ENCODE measurements at places on chromosomes 4 and X.

DNA sequence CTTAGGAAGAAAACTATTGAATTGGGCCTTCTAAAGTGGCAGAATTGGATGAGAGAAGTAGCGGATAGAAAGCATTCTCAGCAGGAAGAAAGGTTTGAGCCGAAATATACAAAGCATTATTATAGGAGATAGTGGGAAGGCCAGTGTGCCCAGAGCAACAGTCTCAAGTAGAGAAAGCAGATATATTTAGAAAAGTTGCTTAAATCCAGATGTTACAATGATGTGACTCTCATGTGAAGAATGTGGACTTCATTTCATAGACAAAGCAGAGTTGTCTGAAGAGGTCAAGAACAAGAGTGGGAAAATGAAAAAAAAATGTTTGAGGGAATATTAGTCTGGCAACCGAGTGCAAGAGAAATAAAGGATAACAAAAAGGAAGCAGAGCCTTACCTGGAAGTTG, 66.9 kb downstream of the SYNPO2 start:
- DNase-seq, result no peak

DNA sequence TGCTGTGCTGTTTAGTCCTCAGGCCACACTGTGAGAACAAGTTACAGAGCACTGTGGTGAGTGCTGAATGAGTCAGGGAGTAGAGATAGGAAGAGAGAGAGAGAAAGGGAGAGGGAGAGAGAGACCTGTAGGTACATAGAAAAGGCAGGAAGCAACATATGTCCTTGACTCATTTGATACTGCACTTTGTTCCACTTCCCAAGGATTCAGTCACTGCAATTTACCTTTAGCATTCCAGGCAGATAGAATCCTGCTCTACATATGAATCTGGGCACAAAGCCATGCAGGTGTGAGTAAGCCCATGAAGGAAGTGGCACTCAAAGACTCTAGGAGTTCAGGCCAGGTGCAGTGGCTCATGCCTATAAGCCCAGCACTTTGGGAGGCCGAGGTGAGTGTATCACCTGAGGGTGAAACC, 1.0 kb upstream of the DAPP1 start:
- no peak for DNase-seq

DNA sequence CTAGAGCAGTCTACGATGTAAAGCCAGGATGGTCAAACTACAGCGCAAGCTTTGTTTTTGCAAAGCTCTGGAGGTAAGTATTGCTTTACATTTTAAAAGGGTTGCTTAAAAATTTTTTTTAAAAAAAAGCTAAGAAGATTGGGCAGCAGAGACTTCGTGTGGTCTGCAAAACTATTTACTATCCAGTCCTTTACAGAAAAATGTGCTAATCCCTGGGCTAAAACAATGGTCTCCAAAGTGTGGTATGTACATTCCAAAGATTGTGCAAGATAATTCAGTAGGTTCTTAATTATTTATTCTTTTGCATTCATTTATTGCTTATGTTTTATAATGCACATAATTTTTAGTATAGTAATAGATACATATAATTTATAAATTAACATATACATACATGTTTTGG, 113.2 kb downstream of the MFAP3L start:
- no peak for DNase-seq

DNA sequence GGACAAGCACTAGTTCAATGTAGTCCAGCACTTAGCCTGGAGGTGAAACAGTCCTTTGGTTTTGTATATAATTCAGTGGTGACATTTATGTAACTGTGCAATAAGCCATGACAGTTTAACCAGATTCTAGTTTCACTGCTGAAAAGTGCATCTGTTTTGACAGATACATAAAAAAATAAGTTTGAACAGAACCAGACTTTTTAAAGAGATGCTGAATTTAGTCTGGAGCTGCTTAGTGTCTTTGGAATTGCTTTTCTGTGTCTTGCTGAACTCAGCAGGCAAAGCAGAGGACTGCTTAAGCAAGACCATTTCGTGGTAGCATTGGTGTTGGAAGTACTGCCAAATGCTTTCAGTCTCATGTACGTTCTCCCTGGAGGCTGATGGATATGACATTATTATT, 393.5 kb downstream of the MAPK10 start:
- DNase-seq, result no peak

GRCh38 chr4:14059006-14059405, 431.5 kb upstream of the BOD1L1 start:
- no peak for DNase-seq

- peak; percentile 77 for DNase-seq
These were observed 108.3 kb upstream of the CAMK2D start for GRCh38 chr4:113869743-113870375.

DNA sequence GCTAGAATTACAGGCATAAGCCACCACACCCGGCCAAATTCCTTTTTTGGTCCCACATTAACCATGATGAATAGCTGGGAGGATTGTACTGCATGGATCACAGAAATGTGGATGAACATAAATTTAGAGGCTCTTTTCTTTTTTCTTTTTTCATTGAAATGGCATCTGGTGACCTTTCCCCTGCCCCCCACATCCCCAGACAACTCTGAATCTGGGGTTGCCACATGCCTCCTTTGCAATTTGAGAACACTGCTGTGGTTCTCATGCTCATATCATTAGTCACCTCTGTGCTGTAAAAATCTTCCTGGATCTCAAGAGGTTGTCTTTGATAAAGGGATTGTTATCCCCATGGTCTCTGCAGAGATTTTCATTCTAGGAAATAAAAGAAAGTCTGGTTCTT, 22.8 kb upstream of the FMR1NB start:
- DNase-seq, result no peak

- no peak for DNase-seq
These were observed 368.8 kb downstream of the STPG2 start for GRCh38 chr4:97774347-97774989.

GRCh38 chrX:136674270-136674985, 26.5 kb downstream of the CD40LG start:
- no peak for DNase-seq

- DNase-seq, result no peak
These were observed 322.2 kb downstream of the GPAT3 start for GRCh38 chr4:83858131-83858530.

DNA sequence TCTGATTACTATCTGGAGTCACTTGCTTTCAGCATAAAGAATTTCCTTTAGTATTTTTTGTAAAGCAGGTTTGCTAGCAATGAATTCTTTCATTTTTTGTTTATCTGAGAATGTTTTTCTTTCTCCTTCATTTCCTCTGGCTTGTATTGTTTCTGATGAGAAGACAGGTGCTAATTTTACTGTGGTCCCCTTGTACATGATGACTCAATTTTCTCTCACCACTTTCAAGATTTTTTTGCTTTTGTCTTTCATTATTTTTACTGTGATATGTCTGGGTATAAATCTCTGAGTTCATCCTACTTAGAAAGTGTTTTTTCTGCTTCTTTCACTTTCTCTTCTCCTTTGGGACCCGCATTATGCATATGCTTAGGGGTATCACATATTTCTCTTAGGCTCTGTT, 62.6 kb downstream of the PKD2 start:
- no peak for DNase-seq

DNA sequence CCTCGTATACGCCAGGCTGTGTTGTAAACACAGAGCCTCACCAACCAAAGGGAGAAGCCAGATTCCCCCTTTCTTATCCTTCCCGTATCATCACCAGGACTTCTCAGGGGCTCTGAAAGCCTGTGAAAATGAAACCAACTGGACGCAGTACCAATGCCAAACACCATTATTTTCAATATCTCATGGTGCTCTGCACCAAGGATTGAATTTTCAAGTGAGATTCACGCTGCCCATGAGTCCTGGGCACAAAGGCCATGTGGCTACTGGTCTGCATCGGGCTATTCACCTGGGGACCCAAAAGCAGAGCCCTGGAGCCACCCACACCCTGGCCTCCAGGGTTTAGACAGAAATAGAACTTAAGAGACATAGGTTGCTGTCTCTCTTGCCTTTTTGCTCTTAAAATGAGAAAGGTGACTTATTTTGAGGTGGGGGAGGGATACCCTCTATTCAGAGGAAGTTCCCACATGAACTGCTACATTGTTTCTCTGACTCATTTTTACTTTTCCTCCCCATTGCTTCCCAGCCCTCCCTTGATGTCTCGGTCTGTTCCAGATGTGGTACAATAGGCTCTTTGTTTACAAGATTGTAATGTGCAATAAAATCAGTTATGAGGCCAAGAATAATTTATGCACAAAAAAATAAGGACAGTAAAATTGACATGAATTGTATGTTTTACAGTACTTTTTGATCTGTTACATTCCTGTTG, 55.4 kb downstream of the MAML3 start:
- no peak for DNase-seq

DNA sequence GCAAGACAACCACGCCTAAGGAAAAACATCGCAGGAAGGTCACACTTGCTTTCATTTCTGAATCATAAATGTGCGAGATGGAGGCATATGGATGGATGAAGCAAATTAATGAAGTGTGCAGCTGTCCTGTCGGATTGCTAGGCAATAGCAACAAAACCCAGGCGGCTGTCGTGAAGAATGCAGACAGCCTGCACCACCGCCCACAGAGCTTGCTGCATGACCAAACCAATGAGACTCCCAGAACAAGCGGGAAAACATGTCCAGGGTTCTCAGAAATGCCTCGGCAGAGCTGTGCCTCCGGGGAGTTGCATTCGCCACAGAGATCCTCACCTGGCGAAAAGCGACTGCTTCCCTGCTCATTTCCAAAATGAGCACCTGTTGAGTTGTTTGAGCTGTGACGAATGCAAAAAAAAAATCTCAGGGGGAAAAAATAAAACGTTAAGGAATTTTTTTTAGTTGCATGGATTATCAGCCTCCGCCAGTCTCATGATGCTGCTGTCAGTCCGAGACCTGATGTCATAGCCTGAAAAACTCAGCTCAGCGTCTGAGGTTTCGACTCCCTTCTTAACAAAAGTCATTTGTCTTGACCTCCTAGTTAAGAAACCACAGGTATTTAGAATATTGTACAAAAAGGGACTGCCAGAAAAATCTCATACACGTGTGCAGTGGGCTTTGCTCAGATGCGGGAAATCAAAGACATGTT, 155.5 kb upstream of the MXRA5 start:
- DNase-seq, result no peak

DNA sequence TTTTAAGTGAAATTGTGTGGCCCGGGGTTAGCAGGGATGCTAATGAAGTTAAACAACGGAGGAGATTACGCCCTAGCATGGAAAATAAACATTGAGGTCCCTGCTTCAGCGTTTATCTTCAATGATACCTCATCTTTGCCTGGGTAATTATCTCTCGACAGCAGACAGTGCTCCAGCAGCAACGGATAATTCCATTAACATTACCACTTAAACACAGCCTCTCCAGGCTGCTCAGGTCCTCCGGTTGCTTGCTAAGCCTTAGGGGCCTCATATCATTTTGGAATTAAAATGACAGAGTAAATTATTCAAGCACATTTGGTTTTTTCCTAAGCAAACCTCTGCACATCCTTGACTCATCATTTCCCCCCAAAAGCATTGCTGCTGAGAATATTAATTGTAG, 281.5 kb upstream of the KLF3 start:
- DNase-seq, result no peak

DNA sequence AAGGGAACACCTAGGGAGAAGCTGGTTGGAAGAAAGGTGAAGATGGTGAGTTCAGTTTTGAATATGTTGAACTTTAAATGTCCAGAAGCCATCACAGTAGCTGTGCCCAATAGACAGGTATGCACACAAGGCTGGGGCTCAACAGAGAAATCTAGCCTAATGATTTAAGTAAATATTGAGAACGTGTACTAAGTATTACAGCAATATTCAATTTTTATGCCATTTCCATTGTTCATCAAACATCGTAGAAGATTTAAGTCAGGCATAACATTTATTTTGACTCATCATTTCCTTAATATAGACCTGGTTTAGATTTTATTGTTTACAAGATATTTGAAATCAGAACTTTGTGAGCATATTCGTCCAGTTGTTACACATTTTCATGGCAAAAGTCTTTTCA, 116.4 kb downstream of the HPGD start:
- no peak for DNase-seq

DNA sequence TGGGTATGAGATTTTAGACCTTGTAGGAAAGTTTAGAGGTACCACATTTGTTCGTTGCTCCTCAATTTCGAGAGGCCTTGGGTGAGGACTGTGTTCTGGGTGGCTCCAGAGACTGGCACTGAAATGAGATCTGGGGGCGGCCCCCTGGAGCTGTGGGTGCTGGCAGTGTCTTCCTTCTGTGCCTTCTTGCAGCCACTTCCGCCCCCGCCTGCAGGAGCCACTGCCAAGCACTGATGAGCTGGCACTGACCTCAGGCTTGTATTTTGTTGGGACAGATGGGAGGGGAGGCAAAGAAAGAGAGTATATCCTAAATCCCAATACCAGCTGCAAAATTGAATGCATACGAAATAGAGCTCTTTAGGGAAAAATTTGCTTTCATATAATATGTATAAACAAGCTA, 64.5 kb upstream of the CLDN34 start:
- DNase-seq, result no peak

DNA sequence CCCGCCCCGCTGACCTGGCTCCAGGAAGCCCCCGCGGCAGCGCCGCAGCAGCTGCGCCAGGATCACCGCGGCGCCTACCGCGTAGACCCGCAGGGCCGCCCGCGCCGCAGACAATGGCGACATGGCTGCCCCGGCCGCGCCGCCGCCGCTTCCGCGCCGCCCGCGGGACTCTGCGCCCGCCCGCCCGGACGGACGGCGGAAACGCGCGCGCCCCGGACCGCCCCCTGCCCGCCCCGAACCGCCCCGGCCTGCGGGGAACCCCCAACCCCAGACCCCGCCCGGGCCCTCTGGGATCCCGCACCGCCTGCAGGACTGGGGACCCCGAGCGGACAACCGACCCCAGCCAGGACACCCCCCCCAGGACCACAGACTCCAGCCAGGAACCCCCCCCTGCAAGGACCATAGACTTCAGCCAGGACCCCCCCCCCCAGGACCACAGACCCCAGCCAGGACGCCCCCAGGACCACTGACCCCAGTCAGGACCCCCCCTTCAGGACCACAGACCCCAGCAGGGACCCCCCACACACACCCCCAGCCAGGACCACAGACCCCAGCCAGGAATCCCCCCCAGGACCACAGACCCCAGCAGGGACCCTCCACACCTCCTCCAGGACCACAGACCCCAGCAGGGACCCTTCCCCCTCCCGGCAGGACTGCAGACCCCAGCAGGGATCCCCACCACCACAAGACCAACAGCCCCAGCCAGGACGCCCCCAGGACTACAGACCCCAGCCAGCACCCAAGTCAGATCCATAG, at the start of the genes DHRSX and ZBED1:
Gene DHRSX, minus strand, starts transcription at position 174 of the 756 bp plus-strand sequence. Its CDS starts 51 bp downstream, at position 123.
Gene ZBED1, minus strand, starts transcription at position 174 of the 756 bp plus-strand sequence. CDS start 10,257 bp downstream, outside the sequence.
- DNase-seq, result peak; percentile 80

GRCh38 chr4:37225778-37226177, 18.8 kb upstream of the NWD2 start:
- DNase-seq, result no peak

- DNase-seq, result peak; percentile 70
These were observed at the start of gene PRSS48 for GRCh38 chr4:151276787-151277562. TSS of gene PRSS48 (plus strand) at chr4:151277161. CDS start at chr4:151277173, 12 bp downstream.

- no peak for DNase-seq
These were observed 229.2 kb downstream of the PTTG2 start for GRCh38 chr4:38189445-38189844.

- DNase-seq, result no peak
These were observed 8.8 kb downstream of the DDX53 start for GRCh38 chrX:23008431-23009099.

DNA sequence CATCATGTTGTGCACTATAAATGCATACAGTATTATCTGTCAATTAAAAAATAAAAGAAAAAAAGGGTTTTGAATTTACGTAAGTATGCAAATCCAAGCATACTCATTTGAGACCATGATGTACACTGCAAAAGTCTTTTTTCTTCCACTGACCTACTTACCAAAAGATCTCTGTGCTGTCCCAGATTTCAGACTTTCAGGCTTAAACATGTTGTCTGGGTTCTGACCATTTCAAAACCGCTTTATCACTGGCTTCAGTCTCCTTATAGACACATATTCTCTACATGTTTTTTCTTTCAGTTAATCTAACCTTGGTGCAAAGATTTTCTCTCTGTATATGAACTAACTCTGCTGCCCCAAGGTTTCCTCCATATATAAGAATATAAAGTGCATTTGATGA, 58.6 kb upstream of the CXCL8 start:
- DNase-seq, result no peak
